Head of caudate nucleus (tissue), 42 donors: ENCODE measurements at places on chromosomes 2 and 18.

DNA sequence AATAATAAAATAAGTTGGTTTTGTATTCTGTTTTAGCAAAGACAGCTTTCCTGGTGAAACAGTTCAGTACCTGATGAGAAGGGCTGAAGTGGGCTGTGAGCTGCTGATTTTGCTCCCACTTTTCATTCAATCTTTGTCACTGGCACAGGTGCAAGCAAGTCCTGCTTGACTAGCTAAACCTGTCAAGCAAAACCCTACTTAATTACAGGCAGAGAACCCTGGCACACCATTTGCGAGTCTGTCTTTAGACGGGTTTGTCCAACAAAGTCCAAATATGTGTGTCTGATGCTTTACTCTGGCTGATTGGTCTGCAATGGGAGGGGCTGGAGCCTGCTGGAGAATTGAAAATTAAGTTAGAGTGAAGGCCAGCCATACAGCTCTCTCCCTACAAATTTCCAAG is 267.2 kb downstream of the EPHA4 start:
- no peak for DNase-seq

DNA sequence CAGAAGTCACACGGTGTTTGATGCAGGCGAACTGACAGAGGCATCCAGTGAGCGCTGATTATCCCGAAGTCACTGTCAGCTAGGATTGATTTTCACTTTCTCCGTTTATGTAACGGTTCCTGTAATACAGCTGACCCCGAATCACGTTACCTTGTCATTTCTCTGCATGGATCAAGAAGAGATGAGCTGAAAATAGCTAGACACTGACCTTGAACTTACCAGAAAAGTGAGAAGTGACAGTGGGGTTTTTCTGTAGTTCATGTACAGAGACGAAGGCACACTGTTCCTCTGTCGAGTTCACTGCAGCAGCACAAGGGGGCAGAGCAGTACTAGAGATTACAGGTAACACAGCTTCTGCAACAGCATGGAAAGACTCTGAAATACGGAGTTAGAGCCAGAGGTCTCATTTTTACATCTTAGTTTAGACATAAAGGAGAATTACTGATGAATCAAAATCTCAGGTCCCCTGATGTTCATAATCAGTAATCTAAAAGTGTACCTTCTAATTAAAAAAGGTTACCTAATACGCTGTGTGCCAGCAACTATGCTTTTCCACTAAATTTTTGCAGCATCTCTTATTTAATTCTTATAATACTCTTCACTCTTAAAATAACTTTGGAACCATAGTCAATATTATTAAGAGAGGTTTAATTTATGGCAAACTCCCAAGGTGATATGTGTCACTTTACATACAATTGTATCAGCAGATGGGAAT is 33.1 kb downstream of the ARHGAP15 start:
- DNase-seq = peak; percentile 25

- no peak for DNase-seq
These were observed 241.4 kb downstream of the NCKAP5 start for GRCh38 chr2:133326652-133327397.

GRCh38 chr2:3493615-3494007 is 25.7 kb downstream of the ADI1 start:
- DNase-seq = no peak

DNA sequence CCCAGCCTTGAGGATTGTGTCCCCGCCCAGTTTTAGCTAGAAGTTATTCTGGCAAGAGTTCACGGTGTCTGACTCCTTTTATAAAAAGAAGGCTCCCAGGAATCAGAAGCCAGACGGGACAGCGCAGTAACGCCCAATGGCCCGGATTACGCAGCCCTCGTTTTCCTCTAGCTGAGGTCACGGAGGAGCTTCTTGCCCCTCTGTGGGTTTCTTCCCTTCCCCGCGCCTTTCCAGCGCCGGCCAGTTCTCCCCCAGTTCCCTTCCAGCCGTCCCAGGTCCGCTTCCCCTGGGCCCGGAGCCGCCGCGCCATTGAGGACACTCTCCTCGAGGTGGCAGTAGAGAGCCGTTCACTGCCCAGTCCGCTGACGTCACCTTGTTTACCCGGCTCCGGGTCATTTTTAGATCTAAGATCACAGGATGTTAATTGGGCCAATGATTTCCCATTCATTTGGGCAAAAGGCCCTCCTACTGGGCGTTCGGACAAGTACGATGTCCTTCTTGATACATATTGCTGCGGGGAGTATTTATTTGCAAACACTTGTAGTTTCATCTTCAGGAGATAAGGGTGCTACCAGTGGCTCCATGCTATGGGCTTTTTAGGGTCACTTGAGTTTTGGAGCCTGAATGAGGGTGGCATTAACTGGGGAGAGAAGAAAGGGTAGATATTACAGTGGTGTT is 81.5 kb upstream of the PPM1B start:
- peak; percentile 93 for DNase-seq

DNA sequence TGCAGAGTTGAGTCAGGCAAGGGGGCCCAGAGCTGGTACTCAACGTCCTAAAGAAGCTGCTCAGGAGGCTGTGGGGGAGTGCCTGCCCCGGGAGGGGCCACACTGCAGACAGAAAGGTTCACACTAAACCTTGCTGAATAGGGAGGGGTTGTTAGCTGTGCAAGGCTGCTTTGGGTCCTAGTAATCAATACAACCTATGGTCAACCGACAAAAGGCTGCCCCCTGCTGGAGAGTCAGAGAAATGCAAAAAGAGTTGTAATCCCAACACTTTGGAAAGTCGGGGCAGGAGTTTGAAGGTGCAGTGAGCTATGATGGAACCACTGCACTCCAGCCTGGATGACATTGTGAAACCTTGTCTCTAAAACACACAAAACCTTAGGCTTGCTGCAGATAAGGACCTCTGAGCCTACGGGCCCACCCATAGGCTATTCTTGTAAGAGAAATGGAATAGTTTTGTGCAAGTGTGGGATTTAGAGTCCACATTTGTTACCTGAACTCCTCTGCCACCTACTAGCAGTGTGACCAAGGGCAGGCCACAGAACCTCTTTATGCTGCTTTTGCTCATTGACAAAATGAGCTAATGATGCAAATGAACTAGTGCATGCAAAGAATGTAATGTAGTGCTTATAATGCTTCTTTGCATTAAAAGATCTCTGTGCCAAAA is 81.5 kb downstream of the PRPF40A start:
- peak; percentile 56 for DNase-seq

- DNase-seq = no peak
These were observed 32.9 kb downstream of the APOB start for GRCh38 chr2:21010813-21011439.

DNA sequence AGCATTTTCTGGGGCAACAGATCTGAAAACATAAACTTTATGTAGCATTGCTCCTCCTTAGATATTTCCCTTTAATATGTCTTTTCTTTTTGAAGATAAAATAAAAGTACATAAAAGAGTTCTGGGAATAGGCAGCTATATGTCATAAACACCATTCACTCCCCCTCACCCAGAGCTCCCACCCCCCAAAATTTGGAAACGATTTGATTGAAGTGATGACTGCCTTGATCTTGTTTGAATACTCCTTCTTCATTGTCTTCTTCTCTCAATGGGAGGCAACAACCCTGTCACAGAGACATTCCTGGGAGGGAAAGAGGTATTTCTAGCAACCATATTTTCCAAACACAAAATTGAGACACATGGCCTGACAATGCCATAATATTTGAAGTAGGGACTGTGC is 369.3 kb downstream of the ARHGAP15 start:
- no peak for DNase-seq

- DNase-seq = no peak
These were observed 174.5 kb downstream of the CTIF start for GRCh38 chr18:48713309-48713708.

DNA sequence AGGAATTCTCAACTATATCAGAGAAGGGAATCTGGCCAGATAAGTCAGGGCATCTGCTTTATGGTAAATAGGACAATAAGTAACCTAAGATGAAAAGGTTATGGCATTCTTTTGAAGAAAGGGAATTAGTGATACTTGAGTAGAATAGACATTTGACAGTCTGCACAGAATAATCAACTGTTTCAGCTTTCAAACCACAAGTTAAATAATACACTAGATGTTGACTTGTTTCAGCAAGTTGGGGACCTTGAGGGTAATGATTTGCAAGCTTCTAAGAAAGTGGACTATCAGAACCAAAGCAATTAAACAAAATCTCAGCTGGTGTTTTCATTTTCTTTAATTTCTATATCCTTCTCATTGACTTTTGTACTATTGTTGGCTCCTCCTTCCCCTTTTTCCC is 54.5 kb downstream of the SLC39A10 start:
- DNase-seq = no peak

GRCh38 chr18:21100146-21100545 is 11.5 kb downstream of the ROCK1 start:
- no peak for DNase-seq

- DNase-seq = peak; percentile 24
These were observed 202.4 kb downstream of the ARL6IP6 start for GRCh38 chr2:152920846-152921245.

GRCh38 chr2:85175369-85176299 is 42.4 kb downstream of the TCF7L1 start:
- no peak for DNase-seq

GRCh38 chr2:180933332-180933731 is 47.1 kb upstream of the UBE2E3 start:
- DNase-seq = no peak

GRCh38 chr2:69624131-69624530 is 19.4 kb downstream of the AAK1 start:
- DNase-seq = no peak

GRCh38 chr2:222752746-222753145 is 81.3 kb downstream of the MOGAT1 start:
- DNase-seq = no peak

- no peak for DNase-seq
These were observed 68.3 kb downstream of the TMEFF2 start for GRCh38 chr2:192126426-192126825.

- DNase-seq = no peak
These were observed 27.4 kb downstream of the HPCAL1 start for GRCh38 chr2:10329880-10330699.

GRCh38 chr2:239858179-239858578 is 167.0 kb downstream of the NDUFA10 start:
- peak; percentile 44 for DNase-seq

DNA sequence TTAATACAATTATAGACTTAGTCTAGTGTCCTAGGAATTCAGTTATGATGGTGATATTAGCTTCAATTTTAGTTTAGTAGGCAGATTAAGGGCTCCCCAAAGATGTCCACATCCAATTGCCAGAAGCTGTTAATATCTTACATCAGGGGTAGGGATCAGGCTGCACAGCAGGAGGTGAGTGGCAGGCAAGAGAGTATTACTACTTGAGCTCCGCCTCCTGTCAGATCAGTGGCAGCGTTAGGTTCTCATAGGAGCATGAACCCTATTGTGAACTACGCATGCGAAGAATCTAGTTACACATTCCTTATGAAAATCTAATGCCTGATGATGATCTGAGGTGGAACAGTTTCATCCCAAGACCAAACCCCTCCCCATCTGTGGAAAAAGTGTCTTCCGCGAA is 54.9 kb downstream of the NYAP2 start:
- DNase-seq = no peak

DNA sequence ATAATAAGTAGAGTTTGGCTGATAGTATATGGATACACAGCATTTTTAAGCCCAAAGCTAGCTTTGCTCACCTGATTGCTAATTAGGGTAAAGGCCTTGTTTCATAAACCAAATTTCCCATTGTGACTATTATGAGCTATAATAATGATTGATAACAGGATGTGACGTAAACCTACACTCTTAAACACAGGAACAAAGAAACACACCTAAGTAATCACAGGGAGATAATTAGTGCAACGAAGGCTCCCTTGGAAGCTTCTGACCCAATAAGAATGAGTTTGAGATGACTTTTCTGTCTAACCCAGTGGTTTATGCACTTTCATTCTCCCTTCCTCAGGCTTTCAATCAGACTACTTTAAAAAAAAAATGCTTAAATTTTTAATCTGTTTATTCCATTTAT is 683.2 kb downstream of the SATB2 start:
- no peak for DNase-seq

- peak; percentile 48 for DNase-seq
These were observed 52.2 kb downstream of the CDK15 start for GRCh38 chr2:201858281-201859184.

GRCh38 chr2:197911667-197912066 is 107.3 kb downstream of the PLCL1 start:
- DNase-seq = no peak

DNA sequence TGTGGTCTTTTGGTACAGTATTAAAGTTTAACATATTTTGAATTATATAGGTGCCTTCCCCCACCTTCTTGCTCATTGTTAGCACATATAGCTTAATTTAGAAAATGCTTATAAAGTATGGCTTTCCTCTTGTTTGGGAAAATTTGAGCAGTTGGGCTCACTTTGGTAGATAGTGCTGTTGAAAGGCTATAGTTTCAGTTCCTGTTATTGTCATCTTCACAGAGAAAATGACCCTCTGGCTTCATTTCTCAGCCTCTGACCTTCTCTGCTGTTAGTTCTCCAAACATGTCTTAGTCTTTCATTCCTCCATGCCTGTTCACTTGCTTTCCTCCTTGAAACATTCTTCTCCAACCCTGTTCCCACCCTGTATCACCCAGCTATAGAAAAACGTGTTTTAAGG is 200.6 kb downstream of the WDR7 start:
- no peak for DNase-seq

- no peak for DNase-seq
These were observed 153.3 kb upstream of the HNRNPA3 start for GRCh38 chr2:177059293-177059692.

DNA sequence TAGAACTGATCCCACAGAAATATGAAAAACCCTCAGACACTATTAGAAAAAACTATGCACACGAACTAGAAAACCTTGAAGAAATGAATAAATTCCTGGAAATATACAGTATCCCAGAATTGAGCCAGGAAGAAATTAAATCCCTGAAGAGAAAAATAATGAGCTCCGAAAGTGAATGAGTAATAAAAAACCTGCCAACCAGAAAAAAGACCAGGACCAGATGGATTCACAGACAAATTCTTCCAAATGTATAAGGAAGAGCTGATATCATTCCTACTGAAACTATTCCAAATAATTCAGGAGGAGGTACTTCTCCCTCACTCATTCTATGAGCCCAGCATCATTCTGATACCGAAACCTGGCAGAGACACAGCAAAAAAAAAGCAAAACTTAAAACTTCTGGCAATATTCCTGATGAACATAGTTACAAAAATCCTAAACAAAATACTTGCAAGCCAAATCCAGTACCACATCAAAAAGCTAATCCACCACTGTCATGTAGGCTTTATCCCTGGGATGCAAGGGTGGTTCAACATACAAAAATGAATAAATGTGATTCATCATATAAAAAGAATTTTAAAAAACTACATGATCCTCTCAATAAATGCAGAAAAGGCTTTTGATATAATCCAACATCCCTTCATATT is 1397.6 kb upstream of the DDX18 start:
- no peak for DNase-seq

- no peak for DNase-seq
These were observed 37.7 kb upstream of the MEX3C start for GRCh38 chr18:51235009-51235789.

- no peak for DNase-seq
These were observed 71.5 kb downstream of the SFXN5 start for GRCh38 chr2:72999729-73000725.
